Activated T-helper 1 cell treated with anti-CD3 and anti-CD28 coated beads, Interleukin-12 subunit alpha, Interleukin-12 subunit beta, Interleukin-2, Interleukin-4 antibody, amounts not matched to agents 30 ng/mL and 10 ng/mL and 1 ng/mL, durations not matched to agents 14 hours and 24 hours and 36 hours (primary cell): ENCODE measurements at places on chromosomes 13 and 19.

- H3K4me1 ChIP-seq, result no peaks in the 10 kb centered on the region
- no peak overlapping the region for H3K4me3 ChIP-seq
- H3K27me3 ChIP-seq, result no peaks in the 10 kb centered on the region
- no peak overlapping the region for H3K27ac ChIP-seq
- no peak for DNase-seq
Observed at GRCh38 chr13:91142572-91142971, 204.9 kb upstream of the MIR17HG start.

- H3K27me3 ChIP-seq, result no peaks in the 10 kb centered on the region
- DNase-seq, result no peak
- no peak overlapping the region for H3K27ac ChIP-seq
Observed at GRCh38 chr13:66809485-66809884, 420.7 kb downstream of the PCDH9 start.

GRCh38 chr19:19202707-19203011 is 555 bp downstream of the NR2C2AP start:
- H3K36me3 ChIP-seq, result peaks cover 9% of the 10 kb centered on the region
- no peak for DNase-seq
- H3K27ac ChIP-seq, result peak overlapping the region; percentile 89
- H3K27me3 ChIP-seq, result peaks cover 2% of the 10 kb centered on the region

DNA sequence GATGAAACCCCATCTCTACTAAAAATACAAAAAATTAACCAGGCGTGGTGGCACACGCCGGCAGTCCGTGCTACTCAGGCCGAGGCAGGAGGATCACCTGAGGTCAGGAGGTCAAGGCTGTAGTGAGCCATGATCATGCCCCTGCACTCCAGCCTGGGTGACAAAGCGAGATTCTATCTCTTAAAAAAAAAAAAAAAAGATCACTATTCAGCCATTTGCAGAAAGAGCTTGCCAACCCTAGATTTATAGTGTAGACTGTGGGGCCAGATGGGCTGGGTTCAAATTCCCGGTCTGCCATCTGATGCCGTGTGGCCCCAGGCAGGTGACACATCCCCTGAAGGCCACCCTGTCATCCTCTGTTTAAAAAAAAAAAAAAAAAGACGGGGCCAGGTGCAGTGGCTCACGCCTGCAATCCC is 28.9 kb downstream of the SMIM24 start:
- DNase-seq, result no peak
- H3K4me1 ChIP-seq, result no peaks in the 10 kb centered on the region
- H3K4me3 ChIP-seq, result no peak overlapping the region
- no peaks in the 10 kb centered on the region for H3K27me3 ChIP-seq

DNA sequence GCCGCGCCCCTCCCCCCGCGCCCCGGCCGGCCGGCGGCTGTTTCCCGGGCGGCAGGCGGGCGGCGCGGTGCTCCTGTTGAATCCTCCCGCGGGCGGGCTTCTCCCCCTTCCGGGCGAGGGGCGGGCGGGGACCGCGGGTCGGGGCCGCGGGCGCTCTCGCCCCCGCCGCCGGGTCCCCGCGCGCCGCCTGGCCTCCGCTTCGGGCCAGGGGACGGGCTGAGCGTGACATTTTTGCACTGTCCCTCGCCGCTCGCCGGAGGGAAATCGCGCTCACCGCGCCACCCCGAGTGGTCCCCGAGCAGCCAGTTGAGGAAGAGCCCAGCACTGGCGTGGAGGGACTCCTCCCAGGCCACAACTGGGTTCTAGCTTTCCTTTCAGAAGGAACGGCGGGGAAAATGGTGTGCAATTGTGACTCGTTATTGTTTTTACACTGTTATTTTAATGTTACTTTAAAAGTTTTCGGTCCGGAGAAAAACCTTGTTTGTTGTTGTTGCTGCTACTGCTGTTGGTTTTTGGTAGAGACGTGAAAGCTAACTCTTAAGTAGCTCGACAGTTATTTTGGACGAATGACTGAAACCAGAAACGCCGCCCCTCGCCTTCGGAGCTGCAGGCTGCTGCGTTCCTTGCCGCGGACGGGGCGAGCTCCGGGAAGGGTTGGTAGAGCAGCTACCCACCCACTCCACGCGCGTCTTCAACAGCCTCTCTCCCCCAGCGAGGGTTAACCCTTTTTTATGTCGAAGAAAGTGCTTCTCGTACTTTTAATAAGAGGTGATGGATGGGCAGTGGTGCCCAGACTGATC is 959 bp downstream of the PDS5B start:
- H3K4me1 ChIP-seq, result peaks cover 50% of the 10 kb centered on the region
- H3K36me3 ChIP-seq, result peaks cover 2% of the 10 kb centered on the region
- H3K4me3 ChIP-seq, result peak overlapping the region; percentile 95
- DNase-seq, result peak; percentile 31
- H3K27ac ChIP-seq, result peak overlapping the region; percentile 96
- peaks cover 16% of the 10 kb centered on the region for H3K27me3 ChIP-seq

- H3K27me3 ChIP-seq, result peaks cover 16% of the 10 kb centered on the region
- no peaks in the 10 kb centered on the region for H3K36me3 ChIP-seq
- no peak for DNase-seq
- H3K4me3 ChIP-seq, result no peak overlapping the region
- H3K4me1 ChIP-seq, result no peaks in the 10 kb centered on the region
- H3K27ac ChIP-seq, result no peak overlapping the region
Observed at GRCh38 chr19:51147663-51148062, 5.6 kb downstream of the SIGLEC7 start.
